Stimulated activated CD4-positive, alpha-beta T cell treated with anti-CD3 and anti-CD28 coated beads, Interleukin-1b, Interleukin-23, amount 100 ng/mL, for 1 hour (primary cell): ENCODE measurements at places on chromosomes 5 and 9.

- DNase-seq = no peak
These were observed 97.1 kb upstream of the ZNF608 start for GRCh38 chr5:124843596-124843899.

DNA sequence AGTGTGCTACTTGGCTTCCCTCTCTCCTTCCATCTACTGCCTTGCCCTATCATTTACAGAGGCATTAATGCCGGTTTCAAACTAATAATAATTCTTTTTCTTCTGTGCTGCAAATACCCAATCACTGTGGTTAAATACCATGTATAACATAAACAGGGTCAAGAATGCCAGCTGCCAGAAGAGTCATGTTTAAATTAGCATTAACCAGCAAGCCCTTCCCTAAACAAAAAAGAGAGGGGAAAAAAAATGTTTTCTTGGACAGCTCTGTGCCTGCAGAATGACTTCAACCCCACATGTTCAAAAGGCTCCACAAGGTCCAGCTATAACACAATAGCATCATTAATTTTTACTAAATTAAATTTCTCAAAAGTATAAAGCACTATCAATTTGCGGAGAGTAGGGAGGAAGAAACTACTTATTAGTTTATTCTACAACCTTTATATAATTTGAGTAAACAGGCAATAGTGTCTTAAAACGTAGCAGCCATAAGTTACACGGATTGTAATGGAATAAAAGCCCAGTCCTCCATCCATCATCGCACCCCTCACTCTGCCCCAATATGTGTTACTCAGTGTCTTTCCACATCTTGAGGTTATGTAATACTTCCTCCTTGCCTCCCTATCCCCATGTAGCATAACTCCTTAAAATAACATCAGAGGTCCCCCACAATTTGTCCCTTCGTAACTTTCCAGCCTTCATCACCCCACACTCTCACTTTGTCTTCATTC lies 3.9 kb downstream of the LPAR1 start:
- no peak for DNase-seq

DNA sequence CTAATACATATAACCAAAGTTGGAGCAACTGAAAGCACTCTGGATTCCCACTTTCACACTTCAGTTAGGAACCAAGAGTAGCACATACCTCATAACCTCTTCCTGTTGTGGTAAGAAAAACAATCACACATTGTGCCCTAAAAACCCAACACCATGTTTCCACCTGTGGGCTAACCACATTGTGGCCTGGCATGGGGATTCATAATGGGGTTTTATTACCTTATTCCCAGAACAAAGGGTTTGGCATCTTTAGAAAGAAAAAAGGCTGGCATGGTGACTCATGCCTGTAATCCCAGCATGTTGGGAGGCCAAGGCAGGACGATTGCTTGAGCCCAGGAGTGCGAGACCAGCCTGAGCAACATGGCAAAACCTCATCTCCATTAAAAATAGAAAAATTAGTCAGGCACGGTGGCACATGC lies 60.6 kb downstream of the HSD17B3 start:
- DNase-seq = no peak

DNA sequence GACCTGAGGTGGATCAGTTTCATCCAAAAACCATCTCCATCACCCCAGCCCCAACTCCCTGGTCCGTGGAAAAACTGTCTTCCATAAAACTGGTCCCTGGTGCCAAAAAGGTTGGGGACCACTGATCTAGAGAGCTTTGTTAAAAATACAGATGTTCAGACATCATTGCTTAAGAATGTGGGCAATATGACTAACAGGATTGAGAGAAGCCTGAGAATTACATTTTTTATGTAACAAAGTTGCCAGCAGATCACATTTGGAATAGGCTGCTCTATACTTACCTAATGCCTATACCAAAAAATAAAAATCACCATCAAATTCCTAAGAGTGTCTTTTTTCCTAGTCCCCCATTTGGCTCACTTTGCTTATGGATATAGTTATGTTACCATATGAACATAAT lies 143.3 kb downstream of the RAPGEF6 start:
- no peak for DNase-seq

DNA sequence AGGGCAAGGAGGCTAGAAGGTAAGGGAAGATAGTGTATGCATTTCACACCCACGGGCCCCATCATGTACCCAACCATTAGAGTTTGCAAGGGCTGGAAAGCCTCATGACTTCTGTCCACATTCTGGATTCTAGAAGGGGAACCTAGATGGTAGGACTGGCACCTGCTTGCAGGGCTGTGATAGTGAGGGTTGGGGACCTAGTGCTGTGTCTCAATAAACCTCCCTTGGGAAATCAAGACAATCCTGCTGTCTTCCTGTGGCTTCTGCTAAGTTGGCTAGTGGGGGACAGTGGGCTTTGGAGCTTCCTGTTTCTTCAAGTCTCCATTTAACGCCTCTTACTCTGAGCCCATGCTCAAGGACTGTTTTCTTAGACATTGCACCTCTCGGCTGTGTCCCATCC lies 43.6 kb upstream of the SYNPO start:
- no peak for DNase-seq

DNA sequence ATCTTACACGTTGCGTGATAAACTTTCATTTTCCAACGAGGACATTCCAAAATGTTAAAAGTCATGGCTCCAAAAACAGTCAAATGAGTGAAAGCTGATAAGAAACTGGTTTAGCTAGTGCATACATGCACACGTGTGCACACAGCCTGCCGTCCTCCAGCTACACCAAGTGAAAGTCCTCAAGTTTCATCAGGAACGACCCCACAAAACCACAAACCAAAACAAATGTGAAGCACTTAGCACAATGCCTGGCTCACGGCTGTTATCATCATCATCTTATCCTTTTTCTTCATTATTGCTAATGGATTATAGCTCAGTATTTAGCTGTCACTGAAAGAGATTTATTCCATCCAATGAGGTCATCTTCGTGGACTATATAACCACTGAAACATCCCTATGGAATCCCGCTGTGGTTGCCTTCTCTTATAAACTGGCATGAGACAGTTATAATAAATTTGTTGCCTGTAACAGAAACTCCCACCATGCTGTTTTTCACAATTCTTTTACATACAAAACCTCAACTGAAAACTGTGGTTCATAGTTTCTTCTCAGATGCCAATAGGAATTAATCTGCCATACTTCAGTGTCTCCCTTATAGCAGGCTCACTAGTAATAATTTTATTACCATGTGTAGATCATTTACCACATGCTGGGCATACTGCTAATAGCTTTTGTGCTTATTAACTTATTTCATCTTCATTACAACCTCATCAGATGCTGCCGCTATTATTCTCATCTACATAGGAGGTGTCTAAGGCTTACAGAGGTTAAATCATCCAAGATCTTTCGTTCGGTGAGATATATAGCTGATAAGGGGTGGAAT lies 56.1 kb downstream of the SAXO1 start:
- no peak for DNase-seq

GRCh38 chr5:149294872-149295829 lies 23.5 kb downstream of the AFAP1L1 start:
- no peak for DNase-seq

DNA sequence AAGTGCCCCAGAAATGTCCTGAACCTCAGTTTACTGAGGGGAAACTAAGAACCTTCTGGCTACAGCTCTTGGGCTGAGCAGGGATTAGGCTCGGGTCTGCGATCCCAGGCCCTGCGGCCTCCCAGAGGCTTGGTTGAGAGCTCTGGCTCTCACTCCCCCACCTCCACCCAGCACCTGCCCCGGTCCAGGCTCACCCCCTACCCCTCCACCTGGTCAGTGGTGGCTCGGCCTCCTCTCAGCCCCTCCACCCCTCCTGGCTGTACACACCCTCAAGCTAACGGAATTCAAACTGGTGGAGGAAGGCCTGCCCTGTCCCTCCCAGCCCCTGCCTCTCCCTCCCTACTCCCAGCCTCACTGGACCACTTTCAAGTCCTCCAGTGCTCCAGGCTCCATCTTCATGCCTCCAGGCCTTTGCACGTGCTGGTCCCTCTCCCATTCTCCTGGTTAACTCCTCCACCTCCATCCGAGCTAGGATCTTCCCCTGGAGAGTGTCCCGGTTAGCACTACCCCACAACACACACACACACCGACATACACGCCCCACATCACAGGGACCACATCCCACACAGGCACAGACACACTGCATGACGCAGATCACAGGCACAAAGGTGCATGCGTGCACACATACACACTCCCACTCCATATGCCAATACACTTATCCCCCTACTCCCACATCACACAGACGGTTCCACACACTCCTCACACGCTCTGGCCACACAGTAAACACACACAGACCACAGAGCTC lies 130.9 kb downstream of the C9orf50 start:
- DNase-seq = no peak

DNA sequence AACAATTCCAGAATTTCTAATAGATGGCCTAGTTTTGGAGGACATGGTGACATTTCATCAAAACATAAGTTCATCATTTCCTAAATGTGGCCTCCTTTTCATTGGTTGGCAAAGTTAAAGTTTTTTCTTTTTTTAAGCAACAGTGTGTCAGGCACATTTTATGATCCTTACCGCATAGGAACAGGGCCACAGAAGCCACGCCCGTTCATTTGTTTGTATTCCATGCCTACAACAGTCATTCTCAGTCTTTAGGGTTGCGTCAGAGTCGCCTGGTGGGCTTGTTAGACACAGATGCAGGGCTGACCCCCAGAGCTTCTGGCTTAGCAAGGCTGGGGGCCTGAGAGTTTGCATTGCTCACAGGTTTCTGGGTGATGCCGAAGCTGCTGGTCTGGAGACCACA lies 130.2 kb downstream of the HSD17B3 start:
- DNase-seq = no peak

DNA sequence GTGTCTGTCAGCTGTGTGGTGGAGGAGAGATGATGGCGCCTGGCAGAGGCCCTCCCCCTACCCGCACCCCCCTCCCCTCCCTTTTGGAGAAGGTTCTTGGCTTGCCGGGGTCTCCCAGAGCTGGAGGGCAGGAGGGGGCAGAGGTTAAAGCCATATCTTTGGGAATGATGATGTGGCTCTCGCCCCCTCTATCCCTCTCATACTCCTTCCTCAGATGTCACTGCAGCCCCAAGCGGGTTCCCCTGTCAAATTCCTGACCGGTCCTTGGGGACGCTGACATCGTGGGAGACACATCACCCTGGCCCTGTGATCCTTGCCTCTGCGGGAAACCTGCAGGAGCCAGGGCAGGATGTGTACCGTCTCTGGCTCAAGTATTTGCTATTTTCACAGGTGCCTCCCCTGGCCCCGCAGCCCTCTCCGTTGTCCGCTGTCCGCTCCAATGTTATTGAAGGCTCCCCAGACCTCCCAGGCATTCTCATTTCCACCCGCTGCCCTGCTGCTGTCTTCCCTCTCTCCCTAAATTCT lies 109.5 kb downstream of the FOXD1 start:
- no peak for DNase-seq
